ENCODE measurements at places on chromosomes 4 and X. TPM values are rescaled to one million over a fixed set of nuclear protein-coding genes. Genes with fewer than 3 reads are reported as not detected.

The ALB gene
- not detected for total RNA-seq

The ZNF827 gene
- total RNA-seq = 21.1 TPM

The HAND2 gene
- total RNA-seq = 29.6 TPM

The RBMXL3 gene
- total RNA-seq = not detected

The SMR3B gene
- total RNA-seq = not detected

The CTAG2 gene
- not detected for total RNA-seq

The FAM9C gene
- total RNA-seq = not detected

The DCLK2 gene
- total RNA-seq = 5.2 TPM

The DGAT2L6 gene
- not detected for total RNA-seq

The NOX1 gene
- not detected for total RNA-seq

The TENM3 gene
- 4.6 TPM for total RNA-seq

The PCDH19 gene
- total RNA-seq = 1.6 TPM

The FDCSP gene
- 13.4 TPM for total RNA-seq

The CENPVL1 gene
- not detected for total RNA-seq

The RNF113A gene
- total RNA-seq = 12.5 TPM

The PRDM5 gene
- 27.5 TPM for total RNA-seq

The EMD gene
- total RNA-seq = 48.1 TPM

The CYBB gene
- 23.5 TPM for total RNA-seq

The RASSF6 gene
- not detected for total RNA-seq

The MSANTD1 gene
- total RNA-seq = 0.66 TPM

The ADH7 gene
- total RNA-seq = not detected

The P2RY4 gene
- total RNA-seq = 1.3 TPM

The CCDC120 gene
- 4.3 TPM for total RNA-seq

The NAA11 gene
- not detected for total RNA-seq

The GDPD2 gene
- not detected for total RNA-seq

The ANOS1 gene
- 9.7 TPM for total RNA-seq

The JCHAIN gene
- 10.1 TPM for total RNA-seq

Data from breast epithelium (tissue), 4 donors.